Right hindlimb (tissue), 1 donor: ENCODE measurements at places on chromosomes 6 and 20.

DNA sequence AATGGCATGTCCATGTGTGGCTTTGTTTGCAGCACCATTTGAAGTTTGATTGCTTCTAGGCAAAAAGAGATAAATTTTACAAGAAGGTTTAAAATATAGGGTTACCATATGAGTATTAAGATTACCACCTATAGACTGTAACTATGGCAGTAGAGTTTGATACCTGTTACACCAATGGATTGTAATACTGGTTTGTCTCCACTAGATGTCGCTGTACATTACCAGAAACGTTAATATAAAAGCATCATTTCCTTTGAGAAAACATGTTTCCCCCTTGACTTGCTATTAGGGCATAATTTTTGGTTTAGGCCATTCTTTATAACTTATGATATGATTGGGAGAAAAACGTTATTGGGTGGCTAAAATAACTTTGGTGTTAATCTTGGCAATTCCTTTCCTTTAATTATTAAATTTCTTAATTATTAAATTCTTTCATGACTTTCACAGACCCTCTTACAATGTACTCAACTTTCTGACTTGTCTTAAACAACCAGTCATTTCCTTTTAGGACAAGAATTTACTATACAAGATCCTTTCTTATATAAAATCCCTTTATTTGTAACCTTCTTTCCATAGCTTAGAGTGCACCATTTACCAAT, 42.8 kb downstream of the HLA-DPB1 start:
- DNase-seq: no peak

- no peak for DNase-seq
These were observed 38.8 kb upstream of the ID1 start for GRCh38 chr20:31566319-31566657.

GRCh38 chr20:17933711-17934110, 34.9 kb downstream of the SNX5 start:
- no peak for DNase-seq

DNA sequence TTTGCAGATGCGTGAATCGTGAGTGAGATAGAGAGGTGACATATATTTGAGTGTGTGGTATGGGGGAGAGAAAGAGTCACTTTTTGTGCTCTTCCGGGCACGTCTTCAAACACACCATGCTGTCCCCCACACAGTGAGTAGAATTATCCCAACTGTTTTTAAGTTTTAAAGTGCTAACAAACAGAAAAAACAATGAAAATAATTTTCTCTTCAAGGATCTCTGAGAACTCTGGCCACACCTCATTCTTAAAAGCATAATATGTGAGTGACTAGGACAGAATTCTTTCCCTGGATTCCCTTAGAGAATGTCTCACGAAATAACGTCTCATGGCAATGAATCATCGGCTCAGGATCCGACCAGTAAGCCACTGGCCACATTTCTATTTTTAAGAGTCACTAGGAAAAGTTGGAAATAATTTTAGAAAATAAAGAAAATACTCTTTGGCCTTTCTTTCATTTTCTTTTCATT, 235.7 kb upstream of the ZNF217 start:
- DNase-seq: no peak

- DNase-seq: no peak
These were observed 114.1 kb downstream of the GRM4 start for GRCh38 chr6:34031625-34032383.

DNA sequence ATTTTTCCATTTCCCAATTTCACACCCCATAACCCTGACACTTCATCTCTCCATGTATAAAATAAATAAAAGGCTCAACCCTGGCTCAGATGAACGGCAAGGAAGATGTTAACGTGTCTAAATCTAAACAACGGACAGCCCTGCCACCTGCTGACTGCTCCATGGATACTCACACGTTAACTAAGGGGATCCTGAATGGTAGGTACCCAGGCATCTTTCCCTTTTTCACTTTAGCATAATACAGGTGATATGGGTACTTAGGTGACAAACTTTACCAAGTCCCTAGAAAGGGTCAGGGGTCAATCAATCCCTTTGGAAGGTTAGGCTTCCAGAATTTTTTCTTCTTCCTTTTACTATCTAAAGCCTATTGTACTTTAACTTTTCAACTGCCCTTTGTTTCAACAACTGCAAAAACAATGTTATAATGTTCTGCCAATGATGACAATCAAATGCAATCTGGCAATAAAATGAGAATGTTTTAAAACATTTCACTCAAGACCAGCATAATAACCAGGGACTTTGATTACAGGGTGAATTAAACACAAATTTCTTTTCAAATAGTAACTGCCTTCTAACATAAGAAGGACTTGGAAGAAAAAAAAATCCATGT, 52.4 kb upstream of the IPCEF1 start:
- no peak for DNase-seq

- DNase-seq: no peak
These were observed 90.7 kb upstream of the F13A1 start for GRCh38 chr6:6411115-6411514.

GRCh38 chr6:79895382-79896074, 51.8 kb downstream of the ELOVL4 start:
- no peak for DNase-seq

- DNase-seq: no peak
These were observed 33.1 kb upstream of the LCA5 start for GRCh38 chr6:79570129-79571029.

DNA sequence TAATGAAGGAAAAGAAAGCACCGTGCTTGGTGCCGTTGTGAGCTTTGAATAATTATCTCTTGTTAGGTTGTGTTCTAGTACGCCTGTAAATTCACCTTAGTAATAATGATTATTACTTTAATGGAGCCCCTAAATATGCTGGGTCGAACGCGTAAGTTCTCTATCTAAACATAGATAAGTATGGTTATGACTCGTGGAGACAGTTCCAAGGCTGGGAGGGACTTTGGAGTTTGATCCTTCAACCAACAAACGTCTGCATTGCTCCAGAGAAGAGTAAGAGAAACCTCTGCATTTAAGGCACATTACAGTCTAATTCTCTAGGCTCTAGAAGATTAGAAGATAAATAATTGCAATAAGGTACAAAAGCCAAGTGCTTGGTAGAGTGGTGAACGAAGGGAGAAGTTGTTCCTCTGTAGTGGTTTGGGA, 514 bp downstream of the ACOT13 start:
- DNase-seq: no peak

- no peak for DNase-seq
These were observed 154.8 kb downstream of the PDSS2 start for GRCh38 chr6:107304421-107305025.

GRCh38 chr6:43228951-43229802, at the start of gene DNPH1:
Gene DNPH1 (minus strand): TSS chr6:43229481. CDS start chr6:43229456, 25 bp downstream.
- peak; percentile 85 for DNase-seq

DNA sequence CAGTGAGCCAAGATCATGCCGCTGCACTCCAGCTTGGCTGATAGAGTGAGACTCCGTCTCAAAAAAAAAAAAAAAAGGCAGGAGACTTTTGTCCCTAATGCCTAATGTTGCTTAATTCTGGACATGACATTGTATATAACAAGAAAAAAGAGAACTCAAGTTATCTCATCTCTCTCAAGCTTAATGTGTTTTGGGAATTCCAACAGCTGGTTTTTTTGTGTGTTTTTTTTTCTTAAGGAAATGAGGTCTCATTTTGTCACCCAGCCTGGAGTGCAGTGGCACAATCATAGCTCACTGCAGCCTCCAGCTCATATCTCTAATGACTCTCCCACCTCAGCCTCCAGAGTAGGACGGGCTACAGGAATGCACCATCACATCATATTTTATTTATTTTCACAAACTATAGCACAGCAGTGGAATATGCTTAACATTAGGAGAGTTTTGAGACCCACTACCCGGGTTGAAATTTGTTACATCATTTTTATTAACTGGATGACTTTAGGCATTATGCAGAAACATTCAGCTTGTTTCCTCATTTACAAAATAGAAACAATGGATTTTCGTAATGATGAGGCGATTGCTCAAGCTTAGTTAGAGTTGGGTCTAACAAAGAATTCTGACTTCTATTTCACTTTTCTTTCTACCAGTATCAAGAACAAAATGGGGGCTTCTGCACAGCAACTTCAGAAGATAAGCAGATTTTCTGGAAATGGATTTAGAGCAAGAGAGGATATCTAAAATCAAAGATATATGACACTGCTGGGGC, 104.1 kb upstream of the BTN3A2 start:
- DNase-seq: no peak

DNA sequence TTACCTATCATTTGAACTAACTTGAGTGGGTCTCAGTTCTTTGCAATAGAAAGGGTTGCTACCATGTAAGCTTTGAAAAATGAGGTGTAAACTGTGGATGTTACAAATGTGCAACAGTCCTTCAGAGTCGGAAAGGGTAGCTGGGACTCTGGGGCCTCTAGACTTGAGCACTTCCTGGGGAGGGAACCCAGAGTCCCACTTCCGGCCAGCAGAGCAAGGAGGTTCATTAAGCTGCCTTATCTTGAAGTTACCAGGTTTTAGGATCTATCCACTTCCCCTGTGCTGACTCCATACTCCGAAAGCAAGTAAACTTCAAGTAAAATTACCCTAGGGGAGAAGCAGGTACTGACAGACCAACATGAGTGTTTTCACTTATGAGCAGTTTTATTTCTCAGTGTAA, 9.4 kb downstream of the TRIM10 start:
- no peak for DNase-seq

GRCh38 chr6:3718407-3718806, 33.1 kb downstream of the PXDC1 start:
- no peak for DNase-seq

- no peak for DNase-seq
These were observed 338.2 kb upstream of the PRDM1 start for GRCh38 chr6:105747823-105748405.

- no peak for DNase-seq
These were observed 71.5 kb downstream of the SHLD1 start for GRCh38 chr20:5821627-5822215.

- no peak for DNase-seq
These were observed 470.3 kb upstream of the JARID2 start for GRCh38 chr6:14775528-14775927.
